Progenitor cell of endocrine pancreas (in vitro differentiated cells): ENCODE measurements at places on chromosomes 4 and X.

DNA sequence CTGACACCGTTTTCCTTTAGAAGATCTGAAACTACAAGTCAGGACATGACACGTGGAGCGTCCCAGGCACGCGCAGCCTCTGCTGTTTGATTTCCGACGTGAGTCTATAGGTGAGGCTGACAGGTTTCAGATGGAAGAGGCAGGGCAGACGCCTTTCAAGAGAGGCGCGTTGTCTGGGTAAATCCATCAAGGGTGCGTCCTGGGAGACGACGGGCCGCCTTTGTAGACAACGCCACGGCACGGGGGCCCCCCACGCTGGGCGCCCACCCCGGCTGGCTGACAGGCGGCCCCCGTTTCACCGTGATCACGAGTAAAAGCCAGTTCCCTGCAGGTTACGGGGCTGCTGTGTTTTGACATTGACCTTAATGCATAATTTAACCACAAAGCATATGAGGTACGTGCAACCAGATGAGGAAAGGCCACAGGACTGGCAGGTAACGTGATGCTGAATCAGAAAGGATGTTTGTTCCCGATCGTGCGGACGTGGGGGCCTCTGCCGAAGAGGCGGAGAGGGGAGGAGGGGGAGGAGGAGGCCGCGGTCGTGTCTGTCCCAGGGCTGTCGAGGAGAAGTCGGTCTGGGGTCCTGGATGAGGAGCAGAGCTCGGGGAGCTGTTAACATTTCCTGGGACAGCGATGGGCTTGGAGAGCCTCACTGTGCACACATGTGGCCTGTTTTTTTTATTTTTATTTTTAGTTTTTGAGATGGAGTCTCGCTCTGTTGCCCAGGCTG, 51.1 kb upstream of the PPP2R3B start:
- H3K27me3 ChIP-seq = peaks cover 29% of the 10 kb centered on the region
- H3K36me3 ChIP-seq = no peaks in the 10 kb centered on the region
- H3K4me3 ChIP-seq = no peak overlapping the region
- no peaks in the 10 kb centered on the region for H3K4me1 ChIP-seq
- no peak overlapping the region for H3K27ac ChIP-seq

- H3K27ac ChIP-seq = peak overlapping the region; percentile 66
- no peak for DNase-seq
- H3K4me1 ChIP-seq = peaks cover 16% of the 10 kb centered on the region
- no peaks in the 10 kb centered on the region for H3K36me3 ChIP-seq
- peaks cover 37% of the 10 kb centered on the region for H3K27me3 ChIP-seq
These were observed 10.2 kb downstream of the TLR3 start for GRCh38 chr4:186078981-186079638.

GRCh38 chr4:2254665-2255500, 7.0 kb downstream of the MXD4 start:
- no peak overlapping the region for H3K27ac ChIP-seq
- no peak for DNase-seq
- H3K27me3 ChIP-seq = no peaks in the 10 kb centered on the region
- no peaks in the 10 kb centered on the region for H3K4me1 ChIP-seq

DNA sequence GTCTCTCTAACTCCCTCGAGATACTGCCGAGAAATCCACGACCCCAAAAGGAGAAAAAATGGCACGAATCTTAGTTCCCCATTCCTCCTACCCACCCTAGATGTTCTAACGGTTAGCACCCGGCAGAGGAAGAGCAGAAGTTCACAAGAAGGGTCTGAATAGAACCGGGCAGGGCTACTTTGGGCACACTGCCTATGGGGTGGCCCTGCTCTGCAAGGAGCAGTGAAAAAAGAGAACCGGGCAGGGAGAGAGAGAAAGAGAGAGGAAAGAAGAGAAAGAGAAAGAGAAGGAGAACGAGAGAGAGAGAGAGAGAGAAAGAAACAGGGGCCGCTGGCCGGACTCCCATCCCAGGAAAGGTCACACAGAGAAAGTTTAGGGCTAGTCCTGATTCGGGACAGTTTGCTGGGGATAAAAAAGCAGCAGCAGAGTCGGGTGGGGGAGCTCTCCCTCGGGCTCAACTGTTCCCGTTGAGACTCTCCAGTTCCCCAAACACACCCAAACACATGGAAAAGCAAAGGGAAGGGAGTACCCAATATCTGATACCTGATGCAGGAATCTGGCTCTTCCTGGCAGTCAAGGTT, 468 bp downstream of the GLA start:
- no peak for DNase-seq
- H3K4me1 ChIP-seq = peaks cover 13% of the 10 kb centered on the region
- no peaks in the 10 kb centered on the region for H3K27me3 ChIP-seq

GRCh38 chr4:6962211-6963041, 52.8 kb downstream of the TBC1D14 start:
- DNase-seq = no peak
- H3K4me1 ChIP-seq = peaks cover 19% of the 10 kb centered on the region
- peak overlapping the region; percentile 78 for H3K27ac ChIP-seq
- H3K27me3 ChIP-seq = no peaks in the 10 kb centered on the region
- H3K36me3 ChIP-seq = no peaks in the 10 kb centered on the region

DNA sequence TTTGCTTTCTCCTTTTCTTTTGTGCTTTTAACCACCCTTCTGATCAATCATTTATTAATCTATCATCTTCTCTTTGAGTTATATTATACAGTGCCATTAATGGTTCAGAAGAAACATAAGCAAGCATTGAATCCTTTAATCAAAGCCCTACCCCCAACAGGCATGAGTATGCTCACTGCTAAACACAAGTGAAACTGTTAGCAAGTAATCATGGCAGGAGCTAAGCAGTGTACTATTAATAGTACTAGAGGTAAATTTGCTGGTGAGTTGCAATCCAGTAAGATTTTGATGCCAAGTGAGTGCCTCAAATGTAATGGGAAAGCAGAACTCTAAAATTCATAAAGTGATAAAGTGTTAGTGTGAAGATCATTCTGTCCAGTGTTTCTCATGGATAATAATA, 57.2 kb downstream of the FNIP2 start:
- H3K4me3 ChIP-seq = peak overlapping the region; percentile 1
- peaks cover 63% of the 10 kb centered on the region for H3K4me1 ChIP-seq
- H3K36me3 ChIP-seq = peaks cover 15% of the 10 kb centered on the region
- peak overlapping the region; percentile 91 for H3K27ac ChIP-seq
- no peak for DNase-seq

DNA sequence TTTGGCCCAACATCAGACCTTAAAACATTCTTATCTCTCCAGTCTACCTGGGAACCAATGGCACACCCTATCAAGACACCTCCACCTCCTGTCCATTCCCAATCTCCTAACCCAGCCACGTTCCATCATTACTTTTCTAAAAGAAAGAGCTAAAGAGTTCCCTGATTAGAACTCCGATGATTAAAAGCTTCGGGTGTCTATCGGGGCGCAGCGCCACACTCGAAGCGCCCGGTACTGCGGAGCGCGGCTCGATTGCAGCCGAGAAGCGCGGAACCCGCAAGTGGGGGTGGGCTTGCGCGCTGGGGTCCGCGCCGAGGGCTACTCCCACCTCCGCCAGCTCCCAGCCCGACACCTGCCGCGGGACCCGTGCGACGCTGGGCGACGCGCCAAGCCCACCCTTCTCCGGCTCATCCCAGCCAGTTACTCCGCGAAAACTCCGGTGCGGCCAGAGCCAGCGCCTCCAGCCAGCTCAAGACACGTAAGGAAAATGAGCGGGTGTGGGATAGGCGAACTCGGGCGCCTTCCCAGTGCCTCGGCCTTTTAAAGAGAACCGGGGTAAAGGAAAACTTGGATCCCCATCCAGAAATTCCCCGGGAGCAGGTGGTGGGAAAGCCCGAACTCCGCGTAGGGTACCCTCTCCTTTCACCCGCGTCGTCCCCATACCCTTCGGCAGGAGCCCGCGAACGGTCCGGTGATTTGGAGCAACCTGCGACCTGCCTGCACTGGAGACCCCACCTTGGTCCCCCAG, 593 bp downstream of the NPY1R start:
- peak; percentile 38 for DNase-seq
- H3K36me3 ChIP-seq = no peaks in the 10 kb centered on the region
- peaks cover 18% of the 10 kb centered on the region for H3K27me3 ChIP-seq

- peak; percentile 58 for DNase-seq
- H3K4me1 ChIP-seq = no peaks in the 10 kb centered on the region
- H3K27me3 ChIP-seq = no peaks in the 10 kb centered on the region
- H3K36me3 ChIP-seq = no peaks in the 10 kb centered on the region
- peak within 1 kb of the TSS; percentile 79 for H3K27ac ChIP-seq
- H3K4me3 ChIP-seq = peak within 1 kb of the TSS; percentile 49
These were observed at the start of gene FLNA for GRCh38 chrX:154374313-154375155. FLNA (minus strand) TSS chrX:154374634; CDS start chrX:154371245, 3,389 bp downstream.

GRCh38 chr4:88865046-88865445, 167.4 kb upstream of the NAP1L5 start:
- no peak overlapping the region for H3K27ac ChIP-seq
- H3K27me3 ChIP-seq = no peaks in the 10 kb centered on the region
- H3K36me3 ChIP-seq = no peaks in the 10 kb centered on the region
- no peak overlapping the region for H3K4me3 ChIP-seq
- DNase-seq = no peak

DNA sequence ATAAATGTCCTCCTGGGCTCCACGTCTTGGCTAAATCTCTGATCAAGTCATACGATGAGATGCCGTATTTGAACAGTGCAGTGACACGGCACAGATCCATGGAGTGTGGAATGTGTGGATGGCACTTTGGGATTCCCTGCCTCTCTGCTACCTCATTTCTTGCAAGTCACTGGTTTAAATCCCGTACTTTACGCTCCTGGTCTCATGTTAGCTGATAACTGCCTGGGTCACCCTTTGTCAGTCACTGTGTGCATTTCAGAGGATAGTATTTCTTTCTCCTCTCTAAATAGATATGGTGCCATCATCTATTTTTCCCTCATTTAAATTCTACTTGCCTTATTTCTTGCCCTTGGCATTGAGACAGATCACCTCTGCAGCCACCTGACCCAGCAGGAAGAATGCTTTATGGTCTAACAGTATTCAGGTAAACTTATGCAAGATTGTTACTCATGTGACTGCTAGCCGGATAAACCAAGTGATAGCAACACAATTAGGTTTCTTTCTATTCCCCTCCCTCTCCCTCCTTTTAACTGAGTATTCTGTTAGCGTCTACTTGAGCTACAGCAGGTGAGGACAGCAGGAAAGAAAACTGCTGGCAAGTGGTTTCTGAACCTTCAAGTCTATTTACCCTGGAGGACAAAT, 2.8 kb downstream of the EGF start:
- no peak for DNase-seq
- no peaks in the 10 kb centered on the region for H3K36me3 ChIP-seq
- H3K27me3 ChIP-seq = peaks cover 4% of the 10 kb centered on the region
- H3K27ac ChIP-seq = no peak overlapping the region
- no peak overlapping the region for H3K4me3 ChIP-seq

DNA sequence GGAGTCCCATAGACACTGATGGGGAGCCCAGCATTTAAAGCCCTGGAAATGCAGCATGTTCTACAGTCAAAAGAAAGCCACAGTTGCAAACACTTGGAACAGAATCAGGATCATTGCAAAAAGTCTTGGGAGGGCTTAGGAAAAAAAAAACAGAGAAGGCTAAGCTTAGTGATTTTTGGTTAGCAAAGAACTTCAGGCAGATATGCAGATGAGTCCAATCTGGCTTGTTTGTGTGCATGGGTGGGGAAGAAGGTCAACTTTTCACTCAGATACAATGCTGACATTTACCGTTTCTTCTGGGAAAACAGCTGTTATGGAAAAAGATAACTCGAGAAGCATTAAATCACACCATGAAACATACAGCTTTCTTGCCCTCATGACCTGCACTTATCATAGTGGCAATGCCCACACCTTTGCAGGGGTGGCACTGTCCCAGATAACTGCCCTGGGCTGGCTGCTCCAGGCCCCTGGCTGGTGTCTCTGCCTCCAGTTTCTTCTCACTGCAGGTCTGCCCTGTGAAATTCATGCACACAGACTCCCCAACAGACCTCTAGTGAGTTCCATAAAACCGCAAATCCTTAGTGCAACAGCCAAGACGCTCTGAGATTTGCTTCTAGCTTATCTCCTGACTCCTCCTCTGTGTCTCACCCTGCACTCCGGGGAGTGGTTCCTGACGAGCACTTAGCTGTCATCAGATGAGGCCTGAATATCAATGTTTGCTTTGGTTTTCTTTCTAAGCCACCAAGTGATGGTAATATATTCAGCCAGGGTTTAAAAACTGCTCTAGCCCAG, 99.2 kb downstream of the DRD5 start:
- H3K4me3 ChIP-seq = no peak overlapping the region
- no peak overlapping the region for H3K27ac ChIP-seq
- H3K27me3 ChIP-seq = peaks cover 3% of the 10 kb centered on the region
- H3K36me3 ChIP-seq = no peaks in the 10 kb centered on the region
- DNase-seq = no peak
- H3K4me1 ChIP-seq = peaks cover 8% of the 10 kb centered on the region

GRCh38 chr4:19566041-19566440, 685.7 kb upstream of the SLIT2 start:
- no peak for DNase-seq
- H3K4me1 ChIP-seq = no peaks in the 10 kb centered on the region
- H3K27ac ChIP-seq = no peak overlapping the region
- no peak overlapping the region for H3K4me3 ChIP-seq
- H3K27me3 ChIP-seq = no peaks in the 10 kb centered on the region

DNA sequence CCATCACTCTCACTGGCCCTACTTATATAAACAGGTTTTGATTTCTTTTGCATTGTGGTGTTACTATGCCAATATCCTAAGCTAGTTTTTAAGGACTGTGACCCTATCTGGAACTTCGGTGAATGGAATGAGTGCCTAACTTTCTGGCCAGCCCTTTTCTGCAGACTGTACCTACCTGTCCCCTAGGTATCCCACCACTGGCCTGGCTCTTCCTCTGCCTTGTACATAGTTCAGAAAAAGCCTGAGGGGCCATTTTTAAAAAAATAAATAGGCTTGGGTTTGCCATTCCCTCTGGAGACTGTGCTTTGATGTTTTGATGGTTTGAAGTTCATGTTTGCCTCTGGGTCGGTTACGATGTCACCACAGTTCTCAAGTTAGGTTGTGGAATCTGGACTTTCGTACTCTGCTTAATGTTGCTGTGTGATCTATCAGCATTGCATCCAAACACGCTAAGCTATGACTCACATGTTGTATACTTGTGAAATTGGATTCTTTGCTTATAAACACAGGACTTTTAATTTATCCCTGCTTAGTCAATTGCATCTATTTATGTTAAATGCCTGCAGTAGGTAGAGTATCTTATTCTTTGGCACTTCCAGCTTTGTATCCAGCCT, 182.0 kb downstream of the ANKRD50 start:
- H3K4me3 ChIP-seq = no peak overlapping the region
- no peak for DNase-seq
- H3K36me3 ChIP-seq = no peaks in the 10 kb centered on the region
- no peaks in the 10 kb centered on the region for H3K27me3 ChIP-seq

GRCh38 chr4:13821522-13821921, 194.0 kb upstream of the BOD1L1 start:
- no peaks in the 10 kb centered on the region for H3K36me3 ChIP-seq
- H3K27ac ChIP-seq = no peak overlapping the region
- no peaks in the 10 kb centered on the region for H3K4me1 ChIP-seq
- H3K4me3 ChIP-seq = no peak overlapping the region
- DNase-seq = no peak

DNA sequence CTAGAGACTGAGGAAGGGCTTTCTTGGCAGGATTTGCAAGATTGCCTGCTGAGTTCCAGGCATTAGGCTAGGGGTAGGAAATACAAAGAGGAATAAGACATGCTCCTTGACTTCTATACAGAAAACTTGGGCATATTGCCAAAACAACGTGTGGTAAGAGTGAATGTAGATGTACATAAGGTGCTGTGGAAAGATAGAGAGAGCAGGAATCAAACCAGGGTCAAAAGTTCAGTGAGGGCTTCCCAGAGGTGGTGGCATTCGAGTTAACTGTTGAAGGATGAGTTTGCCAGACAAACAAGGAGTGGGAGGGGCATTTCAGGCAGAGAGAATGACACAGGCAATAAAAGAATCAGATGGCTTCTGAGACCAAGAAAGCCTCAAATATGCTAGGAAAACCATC, 187.9 kb downstream of the KDR start:
- no peaks in the 10 kb centered on the region for H3K27me3 ChIP-seq
- no peaks in the 10 kb centered on the region for H3K36me3 ChIP-seq
- DNase-seq = no peak
- no peak overlapping the region for H3K4me3 ChIP-seq
- H3K27ac ChIP-seq = peak overlapping the region; percentile 17
